Neural crest cell (in vitro differentiated cells): ENCODE measurements at places on chromosomes 7 and 10. TPM values are rescaled to one million over a fixed set of nuclear protein-coding genes. Genes with fewer than 3 reads are reported as not detected.

Gene CNTNAP2
- 9.3 and 12.9 TPM in 2 replicates for total RNA-seq

GRCh38 chr7:904847-905246 is 28.5 kb downstream of the GET4 start:
- DNase-seq = no peak

DNA sequence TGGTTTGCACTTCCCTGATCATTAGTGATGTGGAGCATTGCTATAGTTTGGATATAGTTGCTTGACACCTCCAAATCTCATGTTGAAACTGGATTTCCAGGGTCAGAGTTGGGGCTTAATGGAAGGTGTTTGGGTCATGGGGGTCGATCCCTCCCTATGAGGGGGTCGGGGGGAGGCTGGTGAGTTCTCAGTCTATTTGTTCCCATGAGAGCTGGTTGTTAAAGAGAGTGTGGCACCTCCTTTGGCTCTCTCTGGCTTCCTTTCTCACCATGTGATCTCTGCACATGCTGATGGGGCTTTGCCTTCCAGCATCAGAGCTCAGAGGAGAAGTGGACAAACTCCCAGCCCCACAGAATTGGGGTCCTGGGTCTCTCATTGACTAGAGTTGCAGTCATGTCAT is 36.8 kb upstream of the BAMBI start:
- no peak for DNase-seq

GRCh38 chr7:136618818-136619217 is 249.6 kb upstream of the CHRM2 start:
- no peak for DNase-seq

- DNase-seq = no peak
Observed at GRCh38 chr10:63467841-63468240, 2.1 kb upstream of the JMJD1C start.

DNA sequence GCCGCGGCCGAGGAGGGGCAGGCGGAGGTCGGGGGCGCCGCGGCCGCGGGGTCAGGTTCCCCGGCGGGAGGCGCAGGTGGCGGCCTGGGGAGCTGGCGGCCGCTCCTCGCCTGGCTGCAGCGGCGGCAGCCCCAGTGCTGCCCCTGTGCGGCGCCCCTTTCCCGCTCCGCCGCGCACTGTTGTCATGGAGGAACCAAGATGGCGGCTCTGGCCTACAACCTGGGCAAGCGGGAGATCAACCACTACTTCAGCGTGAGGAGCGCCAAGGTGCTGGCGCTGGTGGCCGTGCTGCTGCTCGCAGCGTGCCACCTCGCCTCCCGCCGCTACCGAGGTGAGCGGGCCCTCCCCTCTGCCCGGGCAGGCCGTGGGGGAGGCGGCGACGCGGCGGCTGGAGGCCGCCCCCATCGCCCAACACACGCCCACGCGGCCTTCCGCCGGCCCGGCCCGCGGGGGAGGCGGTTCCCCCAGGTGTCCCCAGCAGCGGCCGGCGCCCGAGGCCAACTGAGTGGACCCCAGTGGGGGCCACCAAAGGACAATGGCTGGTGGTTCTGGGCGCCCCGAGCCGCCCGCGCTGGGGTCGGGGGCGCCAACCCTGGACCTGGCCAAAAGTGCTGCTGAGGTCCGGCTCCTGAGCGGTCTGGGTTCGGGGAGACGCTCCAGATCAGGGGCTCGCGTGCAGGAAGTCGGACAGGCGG is 425 bp downstream of the CASD1 start:
- DNase-seq = peak; percentile 62
